ENCODE measurements at places on chromosomes 16 and 17. TPM values are rescaled to one million over a fixed set of nuclear protein-coding genes. Genes with fewer than 3 reads are reported as not detected.

The ICAM2 gene
- 55.2 TPM for total RNA-seq

The TP53TG3B gene
- not detected for total RNA-seq

The PRSS53 gene
- total RNA-seq: 0.11 TPM

- peak; percentile 37 for DNase-seq
Measured at GRCh38 chr16:18959031-18959505, 24.7 kb upstream of the TMC7 start.

- DNase-seq: peak; percentile 54
Measured at GRCh38 chr17:1736348-1737281, 6.1 kb upstream of the SERPINF2 start.

GRCh38 chr17:40606548-40607353 is 40.9 kb downstream of the SMARCE1 start:
- DNase-seq: no peak

DNA sequence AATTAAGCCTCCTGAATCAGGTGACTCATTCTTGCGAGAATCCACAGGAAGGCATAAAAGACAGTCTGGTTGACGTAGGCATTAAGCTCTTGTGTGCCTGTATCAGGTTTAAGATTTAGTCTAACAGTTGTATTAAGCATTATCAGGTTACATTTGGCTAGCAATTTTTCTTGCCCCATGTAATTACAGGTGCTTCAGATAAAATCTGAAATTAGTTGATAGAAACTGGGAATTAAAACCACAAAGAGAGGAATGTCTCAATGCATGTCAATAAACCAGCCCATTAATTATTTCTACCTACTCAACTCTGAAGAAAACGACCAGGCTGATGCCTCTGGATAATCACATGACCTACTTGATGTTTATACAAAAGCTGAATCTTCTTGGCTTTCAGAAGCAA is 217.2 kb downstream of the CA10 start:
- no peak for DNase-seq

- no peak for DNase-seq
Measured at GRCh38 chr16:10154389-10154788, 27.8 kb downstream of the GRIN2A start.

DNA sequence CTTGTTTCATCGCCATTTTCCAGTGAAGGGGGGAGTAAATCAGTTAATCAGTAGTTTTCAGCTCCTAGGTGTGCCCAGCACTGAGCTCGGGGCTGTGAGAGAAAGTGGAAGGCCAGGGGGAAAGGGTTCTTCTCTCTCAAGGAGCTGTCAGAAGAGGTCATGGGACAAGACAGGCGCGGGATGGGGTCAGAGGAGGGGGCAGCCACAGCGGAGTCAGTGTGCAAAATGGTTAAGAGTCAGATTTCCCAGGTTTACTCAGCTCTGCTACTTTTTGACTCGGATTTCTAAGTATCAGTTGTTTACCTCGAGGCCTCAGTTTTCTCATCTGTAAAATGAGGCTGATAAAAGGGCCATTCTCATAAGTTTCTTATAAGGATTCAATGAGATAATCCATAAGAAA is 4.3 kb upstream of the XYLT1 start:
- no peak for DNase-seq

Data from gastrocnemius medialis (tissue), 4 donors.